ENCODE measurements at places on chromosomes 11 and 22.

GRCh38 chr22:39527481-39527961 lies 5.0 kb downstream of the RPS19BP1 start:
- DNase-seq, result no peak

DNA sequence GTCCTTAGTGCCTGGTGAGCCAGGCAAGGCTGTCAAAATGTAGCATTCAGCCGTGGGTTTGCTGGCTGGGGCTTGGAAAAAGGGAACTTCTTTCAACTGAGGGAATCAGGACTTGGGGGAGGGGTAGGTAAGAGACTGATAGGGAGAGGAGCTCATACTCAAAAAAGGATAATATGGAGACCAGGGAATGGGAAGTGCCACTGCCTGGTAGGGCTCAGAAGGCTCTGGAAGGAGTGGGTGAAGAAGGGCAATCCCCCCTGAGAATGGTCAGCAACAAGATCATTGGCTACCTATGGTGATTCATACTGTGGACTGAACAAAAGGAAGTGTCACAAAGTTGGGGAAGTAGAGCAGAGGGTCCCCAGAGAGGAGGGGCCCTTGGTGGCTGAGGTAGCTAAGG lies 1.9 kb downstream of the CNGA4 start:
- DNase-seq, result no peak

DNA sequence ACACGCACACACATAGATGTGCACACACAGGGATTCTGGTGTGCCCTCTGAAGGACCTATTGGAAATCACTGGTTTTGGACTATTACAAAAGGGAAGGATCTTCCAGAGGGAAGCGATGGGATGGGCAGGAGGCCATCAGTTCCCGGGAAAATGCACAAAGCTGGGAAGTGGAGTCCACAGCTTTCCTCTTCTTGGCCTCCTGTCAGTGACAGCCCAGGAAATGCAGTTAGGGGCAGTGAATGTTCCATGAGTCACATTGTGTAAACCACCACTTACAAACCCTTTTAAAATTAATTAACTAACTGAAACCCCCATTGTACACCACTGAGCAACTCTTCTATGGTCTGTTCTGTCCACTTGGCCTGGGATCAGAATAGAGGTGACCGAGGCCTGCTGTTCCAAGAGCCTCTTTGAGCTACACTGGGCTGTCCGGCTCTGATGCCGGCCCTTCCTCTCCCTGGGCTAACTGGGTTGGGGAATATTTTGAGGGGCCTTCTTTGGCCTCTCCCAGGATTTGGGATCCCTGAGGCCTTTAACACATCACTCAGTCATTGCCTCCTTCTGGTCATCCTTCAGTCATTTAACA lies 137.7 kb downstream of the FEZ1 start:
- DNase-seq, result no peak

GRCh38 chr11:98101329-98101728 lies 919.4 kb upstream of the CNTN5 start:
- DNase-seq, result no peak

GRCh38 chr11:120615391-120615790 lies 103.8 kb downstream of the GRIK4 start:
- DNase-seq, result no peak

DNA sequence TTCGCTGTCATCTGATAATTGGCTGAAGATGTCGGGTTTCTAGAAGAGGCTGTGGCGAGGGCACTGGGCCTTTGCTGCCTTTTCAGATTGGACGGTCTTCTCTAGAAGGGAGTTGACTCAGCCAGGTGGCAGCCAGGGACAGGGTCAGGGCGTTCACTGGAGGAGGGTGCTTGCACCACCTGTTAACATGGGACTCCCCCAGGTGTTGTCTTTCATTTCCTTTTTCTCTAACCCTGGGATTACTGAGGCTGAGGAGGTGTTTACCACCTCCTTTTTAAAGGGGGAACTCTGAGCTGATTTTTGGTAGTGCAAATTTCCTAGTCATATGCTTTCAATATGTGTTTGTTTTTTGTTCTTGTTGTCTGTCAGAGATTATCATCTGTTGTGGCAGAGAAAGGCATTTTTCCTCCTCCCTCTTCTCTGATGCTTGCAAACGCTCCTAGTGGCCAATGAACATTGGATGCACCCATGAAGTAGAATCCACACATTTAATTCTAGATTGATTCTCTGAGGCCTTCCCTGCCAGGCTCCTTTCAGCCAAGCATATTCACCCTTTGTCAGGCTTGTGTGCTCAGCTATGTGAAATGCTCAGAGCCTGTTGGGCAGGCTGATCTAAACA lies 54.1 kb downstream of the LDLRAD3 start:
- DNase-seq, result no peak

DNA sequence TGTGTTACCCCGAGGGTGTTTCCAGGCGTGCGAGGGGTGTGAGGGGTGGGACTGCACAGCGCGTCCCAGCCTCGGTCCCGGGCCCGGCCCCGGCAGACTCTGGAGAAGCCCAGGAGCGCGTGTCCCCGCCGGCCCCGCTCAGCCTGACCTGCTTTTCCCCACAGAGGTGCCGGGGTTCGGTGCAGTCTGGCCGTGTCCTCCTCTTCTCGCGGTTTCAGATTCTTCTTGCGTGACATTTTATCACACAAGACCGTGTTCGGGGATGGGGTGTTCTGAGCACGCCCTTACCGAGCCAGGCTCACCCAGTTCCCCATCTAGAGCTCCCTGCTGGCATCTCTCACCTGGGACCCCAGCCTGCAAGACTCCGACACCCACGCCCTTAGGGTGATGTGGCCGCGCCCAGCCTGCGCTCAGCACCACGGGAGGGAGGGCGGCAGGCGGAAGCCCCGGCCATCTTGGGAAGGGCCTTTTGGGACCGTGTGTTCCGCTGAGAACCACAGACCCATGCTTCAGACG lies 775.6 kb downstream of the BRD1 start:
- DNase-seq, result peak; percentile 36

DNA sequence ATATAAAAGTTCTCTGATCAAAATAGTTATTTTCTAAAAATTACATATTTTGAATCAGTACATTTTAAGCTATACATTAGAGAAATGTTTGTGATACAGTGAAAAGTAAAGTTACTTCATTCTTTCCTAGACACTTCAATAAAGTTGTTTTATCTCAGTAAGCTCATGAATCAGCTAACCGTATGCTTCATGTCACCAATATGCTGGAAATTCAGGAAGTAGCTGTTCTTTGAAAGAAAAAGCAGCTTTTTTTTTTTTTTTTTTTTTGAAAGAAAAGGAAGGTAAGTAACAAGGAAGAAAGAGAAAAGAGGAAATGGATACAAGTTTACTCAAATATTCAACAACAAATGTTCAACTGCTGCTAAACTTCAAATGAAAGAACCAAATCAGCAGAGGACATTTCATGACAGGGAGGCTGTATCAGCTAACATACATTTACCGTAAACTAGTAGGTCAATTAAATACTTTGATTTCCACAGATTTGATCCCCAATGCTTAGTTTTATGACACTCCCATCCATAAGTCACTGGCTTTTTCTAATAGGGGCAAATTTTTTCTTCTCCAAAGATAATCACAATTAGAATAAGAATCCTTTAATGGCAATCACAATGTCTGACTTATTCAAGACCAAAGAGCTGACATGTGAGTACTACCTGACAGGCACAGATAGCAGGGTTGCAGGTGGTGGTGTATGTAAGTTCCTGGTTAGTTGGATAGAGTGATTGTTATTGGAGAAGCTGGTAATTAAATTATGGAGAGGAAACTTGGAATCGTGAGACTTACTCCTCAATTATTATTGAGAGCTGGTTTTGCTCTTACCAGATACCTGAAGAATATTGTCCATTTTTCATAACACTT lies 754 bp downstream of the OR52A1 start:
- DNase-seq, result no peak

Measured in activated CD8-positive, alpha-beta memory T cell treated with anti-CD3 and anti-CD28 coated beads for 48 hours (primary cell).